ENCODE measurements at places on chromosomes 4 and X.

DNA sequence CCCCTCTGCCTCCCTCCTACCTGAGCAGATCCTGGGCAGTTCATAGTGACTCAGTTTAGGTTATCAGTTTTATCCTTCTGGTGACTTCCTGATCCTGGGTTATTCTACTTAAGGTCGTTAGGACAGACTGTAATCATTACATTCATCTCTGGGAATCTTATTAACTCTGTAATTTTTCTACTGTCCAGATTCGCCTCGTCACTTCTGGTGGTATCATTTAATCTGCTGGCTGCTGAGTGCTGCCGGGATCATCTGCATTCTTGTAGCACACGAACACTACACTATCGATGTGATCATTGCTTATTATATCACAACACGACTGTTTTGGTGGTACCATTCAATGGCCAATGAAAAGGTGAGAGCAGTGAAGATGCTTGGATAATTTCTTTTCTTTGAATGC, 23.0 kb upstream of the CYP2U1 start:
- DNase-seq: no peak

DNA sequence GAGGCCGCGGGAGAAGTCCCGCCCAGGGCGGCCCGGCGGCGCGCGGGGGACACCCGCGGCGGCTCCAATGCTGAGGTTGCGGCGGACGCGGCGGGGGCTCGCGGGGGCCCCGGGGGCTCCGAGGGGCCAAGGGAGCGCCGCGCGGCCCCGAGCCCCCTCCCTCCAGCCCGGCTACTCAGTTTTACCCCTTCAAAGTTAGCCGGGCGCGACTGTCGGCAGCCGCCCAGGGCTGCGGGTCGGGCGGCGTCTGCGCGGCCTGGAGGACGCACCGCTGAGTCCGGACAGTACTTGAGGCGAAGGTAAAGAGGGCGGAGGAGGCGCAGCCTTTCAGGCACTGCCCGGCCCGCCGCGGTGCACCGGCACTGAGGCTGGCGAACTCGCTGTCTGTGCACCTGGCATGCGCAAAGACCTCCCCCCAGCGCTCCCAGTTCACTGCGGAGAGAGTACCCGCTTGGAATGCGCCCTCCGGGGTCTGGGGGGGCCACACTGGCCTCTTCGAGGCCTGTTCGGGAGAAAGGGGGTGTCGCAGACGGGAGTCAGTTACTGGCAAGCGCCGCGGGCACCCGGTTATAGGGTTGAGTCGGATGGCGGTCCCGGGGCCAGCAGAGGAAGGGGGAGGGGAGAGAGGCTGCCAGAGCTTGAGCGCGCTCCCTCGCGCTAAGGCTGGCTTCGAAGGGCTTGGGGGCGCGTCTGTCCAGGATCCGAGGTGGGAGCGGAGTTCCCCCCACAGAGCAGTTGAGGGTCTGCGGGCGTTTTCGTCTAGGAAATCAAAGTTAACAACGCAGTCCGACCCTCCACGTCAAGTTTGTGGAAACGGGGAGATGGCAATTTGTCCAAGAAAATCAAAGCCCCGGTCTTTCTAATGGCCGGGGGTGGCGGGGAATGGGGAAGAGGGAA, 1.1 kb downstream of the PCDH19 start:
- DNase-seq: no peak

- DNase-seq: no peak
These were observed 125.3 kb upstream of the RAI2 start for GRCh38 chrX:17986440-17986839.

DNA sequence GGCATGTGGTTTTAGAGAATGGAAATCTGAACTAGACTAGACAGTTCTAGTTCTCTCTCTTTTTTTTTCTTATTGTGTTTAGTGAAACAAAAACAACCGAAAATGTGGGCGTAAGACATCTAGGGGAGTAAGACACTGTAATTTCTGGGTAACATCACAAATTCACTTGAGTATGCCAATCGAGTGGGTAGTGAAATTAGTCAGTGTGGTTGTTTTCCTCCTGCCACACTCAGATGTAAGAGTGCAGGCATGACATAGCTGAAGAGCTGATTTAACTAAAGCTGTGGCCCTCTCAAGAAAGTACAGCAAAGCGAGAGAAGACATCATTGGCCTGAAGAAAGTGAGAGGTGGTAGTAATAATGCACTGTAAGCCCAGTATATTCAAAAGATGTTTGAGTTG, 1585.3 kb upstream of the AGA start:
- DNase-seq: no peak

GRCh38 chrX:150984169-150984824, 1.2 kb downstream of the HMGB3 start:
- DNase-seq: no peak

GRCh38 chrX:109685656-109686078, 47.4 kb downstream of the ACSL4 start:
- no peak for DNase-seq

DNA sequence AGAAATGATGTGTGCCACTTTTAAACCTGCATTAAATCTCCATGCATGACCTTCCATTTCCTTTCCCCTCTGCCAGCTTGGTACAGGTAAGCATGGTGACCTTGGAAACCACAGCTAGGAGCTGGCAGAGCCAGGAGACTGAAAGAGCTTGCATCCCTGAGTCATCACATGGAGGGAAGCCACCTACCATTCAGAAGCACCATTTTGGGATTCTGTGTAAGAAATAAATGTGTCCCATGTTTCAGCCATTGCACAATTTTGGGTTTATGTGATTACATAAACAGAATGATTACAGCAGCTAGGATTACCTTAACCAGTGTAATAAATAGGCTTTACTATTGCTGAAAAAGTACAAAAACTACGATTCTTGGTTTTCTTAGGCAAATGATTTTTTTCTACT, 17.3 kb upstream of the CCDC149 start:
- no peak for DNase-seq

DNA sequence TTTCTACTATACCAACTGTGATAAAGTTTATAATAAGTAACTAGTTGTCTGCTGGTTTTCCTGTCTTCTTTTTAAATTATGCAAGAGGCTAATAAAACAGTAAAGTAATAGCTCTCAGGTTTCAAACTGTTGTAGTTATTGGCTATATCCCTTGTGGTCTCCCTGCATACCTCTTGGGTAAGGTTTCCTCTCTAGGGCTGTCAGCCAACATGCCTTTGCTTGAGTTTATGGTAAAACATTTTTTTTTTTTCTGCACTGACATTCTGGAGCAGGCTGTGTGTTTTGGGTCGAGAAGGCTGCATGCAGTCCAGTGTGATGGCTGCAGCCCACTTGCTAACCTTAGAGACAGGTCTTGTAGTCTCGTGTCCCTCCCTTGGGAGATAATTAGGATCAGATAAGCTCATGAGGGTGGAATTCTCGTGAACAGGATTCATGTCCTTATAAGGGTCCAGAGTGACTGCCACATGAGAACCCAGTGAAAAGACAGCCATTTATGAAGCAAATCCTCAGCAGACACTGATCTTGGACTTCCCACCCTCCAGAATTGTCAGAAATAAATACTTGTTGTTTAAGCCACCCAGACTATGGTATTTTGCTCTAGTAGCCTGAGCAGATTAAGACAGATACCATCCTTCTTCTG, 831.2 kb downstream of the CCSER1 start:
- no peak for DNase-seq

DNA sequence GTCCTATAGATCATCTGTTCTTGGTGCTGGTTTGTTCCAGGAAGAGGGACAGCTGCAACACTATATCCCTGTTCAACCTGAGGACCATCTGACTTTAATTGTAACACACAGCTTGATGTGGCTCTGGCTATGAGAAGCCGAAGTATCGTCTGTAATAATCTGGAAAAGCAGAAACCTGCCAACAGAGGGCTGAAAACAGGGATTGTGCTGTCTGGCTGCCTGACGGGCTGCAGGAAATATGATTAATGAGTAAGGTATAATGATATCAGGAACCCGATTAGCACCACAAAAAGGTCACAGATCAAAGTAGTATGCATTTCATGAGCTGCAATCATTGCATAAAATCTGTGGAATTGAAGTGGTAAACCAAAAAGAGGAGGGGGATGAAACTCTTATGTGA, 170.4 kb upstream of the MAB21L2 start:
- DNase-seq: no peak

DNA sequence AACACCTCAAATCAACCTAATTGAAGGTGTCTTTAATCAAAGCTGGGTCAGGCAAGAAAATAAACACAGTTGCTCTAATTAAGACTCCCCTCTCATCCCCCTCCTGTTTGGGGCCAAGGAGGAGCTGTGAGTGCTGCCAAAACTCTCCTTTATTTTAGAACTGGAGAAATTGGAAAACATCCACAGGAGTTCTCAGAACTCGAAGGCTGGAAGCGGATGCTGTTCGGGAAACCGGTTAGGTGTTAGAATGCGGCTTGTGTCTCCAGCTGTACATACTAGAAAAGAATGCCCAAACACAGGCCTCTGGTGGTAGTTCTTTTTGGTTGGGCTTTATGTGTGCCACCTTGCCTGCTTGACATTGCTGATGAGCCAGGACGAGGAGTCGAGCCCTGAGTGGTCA, 118.2 kb downstream of the GPR143 start:
- DNase-seq: no peak

- no peak for DNase-seq
These were observed 445.2 kb downstream of the RPA4 start for GRCh38 chrX:97328853-97329390.

DNA sequence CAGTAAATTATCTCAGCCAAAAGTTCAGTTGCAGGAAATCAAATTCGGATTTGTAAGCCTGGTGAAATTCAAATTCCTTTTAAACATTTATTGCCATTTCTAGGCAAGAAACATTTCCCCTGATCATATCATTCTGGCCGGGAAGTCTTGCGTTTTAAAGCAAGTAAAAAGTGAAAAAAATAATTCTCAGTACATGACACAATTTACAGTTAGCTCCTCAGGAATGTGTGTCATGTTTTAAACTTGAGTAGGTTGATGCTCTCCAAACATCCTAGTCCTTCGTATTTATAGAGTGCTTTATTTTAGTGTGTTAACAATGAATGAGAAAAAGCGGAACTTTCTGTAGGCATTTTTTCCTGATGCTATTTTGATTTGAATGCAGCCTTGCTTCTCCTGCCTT, 158.3 kb upstream of the SCML1 start:
- DNase-seq: no peak

DNA sequence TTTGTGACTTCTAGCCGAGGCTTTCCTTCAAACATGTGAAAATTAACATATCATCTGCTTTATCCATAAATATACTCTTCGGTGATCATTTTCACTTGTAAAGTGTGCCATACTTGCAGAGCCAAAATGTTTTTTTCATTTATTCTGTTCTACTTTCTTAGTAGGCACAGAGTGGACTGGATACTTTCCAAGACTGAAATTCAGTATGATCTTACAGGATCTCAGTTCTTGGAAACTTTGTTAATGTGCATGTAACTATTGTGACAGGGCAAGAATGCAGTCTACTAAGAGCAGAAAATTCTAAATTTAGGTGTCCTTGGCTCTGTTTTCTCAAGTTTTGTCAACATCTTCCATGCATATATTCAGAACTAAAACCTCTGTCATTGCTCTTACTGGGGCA, 284.9 kb downstream of the TEX13A start:
- no peak for DNase-seq

DNA sequence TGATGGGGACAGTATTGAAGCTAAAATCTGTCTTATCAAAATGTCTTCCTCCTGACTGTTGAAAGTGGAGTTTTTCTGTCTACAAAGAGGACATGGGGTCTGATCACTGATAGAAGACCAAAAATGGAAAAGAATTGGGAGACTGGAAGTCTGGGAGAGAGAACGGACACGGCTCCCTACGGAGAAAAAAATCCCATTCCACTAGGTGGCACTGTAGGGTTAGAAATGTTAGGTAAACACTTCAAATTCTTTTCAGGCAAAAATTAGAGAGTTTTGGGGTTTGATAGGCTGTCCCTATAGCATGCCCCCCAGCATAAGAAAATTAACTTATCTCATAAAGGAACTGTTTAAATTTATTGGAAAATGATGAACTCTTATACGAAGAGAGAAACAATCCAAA, 200.5 kb downstream of the FAM133A start:
- no peak for DNase-seq

Measured in stimulated activated CD4-positive, alpha-beta T cell treated with anti-CD3 and anti-CD28 coated beads, TNF-alpha, amount 100 ng/mL, for 1 hour (primary cell).